ENCODE measurements at places on chromosomes 5 and 9.
A peak's percentile ranks its signal among the peaks of the same experiment; 100 is the strongest.

GRCh38 chr9:135960411-135961276 is 529 bp downstream of the UBAC1 start:
- peak; percentile 20 for DNase-seq

DNA sequence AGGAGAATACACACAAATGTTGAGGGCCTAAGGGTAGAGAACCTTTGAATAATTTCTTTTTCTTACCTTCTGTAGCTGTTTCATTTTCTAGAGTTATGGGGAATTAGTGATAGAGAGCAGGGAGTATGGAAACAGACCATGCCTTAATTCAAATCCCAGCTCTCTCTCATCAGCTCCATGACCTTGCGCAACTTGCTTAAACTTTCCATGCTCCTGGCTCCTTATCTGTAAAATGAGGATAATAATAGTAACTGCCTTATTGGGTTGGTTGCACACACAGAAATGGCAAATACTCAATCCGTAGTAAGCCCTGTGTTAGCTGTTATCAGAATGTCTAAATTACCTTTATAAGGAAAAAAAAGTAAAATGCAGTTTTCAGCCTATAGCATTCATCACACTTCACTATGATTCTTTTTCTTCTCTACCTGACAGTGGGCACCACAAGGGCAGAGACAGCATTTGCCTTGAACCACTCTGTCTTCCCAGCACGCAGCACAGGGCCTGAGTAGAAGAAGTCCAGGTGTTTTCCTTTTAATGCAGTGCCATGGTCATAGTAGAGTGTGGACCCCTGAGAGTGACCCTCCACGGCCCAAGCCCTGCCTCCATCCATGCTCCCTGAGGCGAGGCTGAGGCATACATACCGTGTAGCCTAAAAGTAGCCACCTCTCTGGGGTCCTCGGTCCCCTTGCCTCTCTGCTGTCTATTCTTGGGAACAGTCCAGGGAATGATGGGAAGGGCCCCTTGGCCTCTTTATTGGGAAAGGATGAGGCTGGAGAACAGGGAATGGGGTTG is 17.4 kb downstream of the C5orf15 start:
- DNase-seq = no peak

DNA sequence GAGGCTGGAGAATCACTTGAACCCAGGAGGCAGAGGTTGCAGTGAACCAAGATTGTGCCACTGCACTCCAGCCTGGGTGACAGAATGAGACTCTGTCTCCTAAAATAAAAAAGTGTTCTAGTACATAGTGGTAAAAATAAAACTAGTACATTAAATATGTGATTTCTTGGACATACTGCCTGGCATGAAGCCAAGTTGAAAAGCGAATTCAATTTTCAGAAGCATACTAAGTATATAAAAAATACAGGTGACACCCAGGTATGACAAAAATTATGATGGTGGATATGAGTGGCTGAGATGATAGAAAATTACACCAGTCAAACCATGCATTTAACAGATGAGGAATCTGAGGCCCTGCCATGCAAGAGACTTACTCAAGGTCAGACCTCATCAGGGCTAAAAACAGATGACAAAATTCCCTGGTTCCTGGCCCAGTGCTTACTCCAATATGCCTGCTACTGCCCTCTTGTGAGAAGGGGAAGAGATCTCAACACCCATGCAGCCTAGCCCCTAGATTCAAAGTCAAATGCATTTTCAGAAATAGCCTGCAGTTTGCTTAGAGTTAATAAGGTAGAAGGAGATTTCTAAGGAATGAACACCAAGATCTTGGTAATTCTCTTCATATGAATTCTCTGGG is 46.6 kb upstream of the GNPDA1 start:
- DNase-seq = no peak

GRCh38 chr9:87713278-87713987 is 12.5 kb upstream of the CTSL start:
- peak; percentile 63 for DNase-seq

DNA sequence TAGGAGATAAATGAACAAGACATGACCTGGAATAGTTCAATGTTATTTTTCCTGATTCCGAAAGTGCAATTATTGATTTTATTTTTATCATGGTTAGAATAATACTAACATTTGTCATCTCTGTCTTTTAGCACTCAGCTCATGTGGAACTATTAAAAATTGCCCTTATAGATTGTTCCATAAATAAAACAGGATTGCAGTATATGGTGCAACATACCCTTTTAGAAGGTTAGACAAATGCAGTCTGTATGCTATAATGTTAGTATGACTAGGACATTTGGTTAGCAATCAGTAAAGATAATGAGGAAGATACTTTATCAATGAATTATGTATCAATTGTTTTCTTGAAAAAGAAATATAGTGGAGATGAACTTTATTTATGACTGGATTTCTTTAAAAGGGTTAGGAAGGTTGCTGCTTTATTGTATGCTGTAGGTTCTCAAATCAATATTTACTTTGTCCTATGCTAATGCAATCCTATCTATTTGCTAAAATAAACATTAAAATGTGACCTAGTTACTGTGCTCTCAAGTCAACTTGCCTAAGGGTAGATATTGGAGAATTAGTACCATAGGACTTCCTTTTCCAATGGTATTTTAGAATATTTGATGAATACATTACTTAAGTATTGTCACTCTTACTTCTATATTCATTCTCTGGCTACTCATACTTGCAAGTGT is 348.9 kb upstream of the ISL1 start:
- no peak for DNase-seq

DNA sequence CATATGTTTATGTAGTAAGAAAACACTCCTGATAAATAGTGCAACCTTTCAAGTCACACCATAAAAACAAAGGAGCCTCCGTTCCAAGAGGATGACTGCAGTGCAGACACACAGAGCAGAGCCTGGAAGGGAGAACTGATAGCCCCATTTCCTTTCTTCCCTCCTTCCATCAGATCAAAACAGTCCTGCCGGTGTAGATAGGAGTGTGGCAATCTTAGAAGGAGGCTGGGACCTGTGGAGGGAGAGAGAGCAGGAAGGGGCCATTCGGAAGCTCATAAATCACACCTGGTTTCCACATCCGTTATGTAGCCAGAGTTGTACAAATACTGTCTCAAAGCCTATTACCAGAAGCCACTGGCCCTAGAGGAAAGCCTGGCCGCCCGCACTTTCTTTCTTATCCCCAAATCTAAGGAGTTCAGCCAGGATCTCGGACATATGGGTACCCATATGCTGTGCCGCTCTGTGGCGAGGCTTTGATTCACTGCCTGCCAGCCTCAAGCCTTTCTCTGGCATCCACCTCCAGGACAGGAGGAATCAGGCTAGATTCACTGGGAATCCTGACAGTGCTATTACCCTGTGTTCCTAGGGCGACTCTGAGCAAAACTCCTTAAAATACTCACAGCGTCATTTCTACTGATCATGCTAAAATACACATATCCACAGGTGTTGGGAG is 26.9 kb downstream of the DAP start:
- DNase-seq = no peak

DNA sequence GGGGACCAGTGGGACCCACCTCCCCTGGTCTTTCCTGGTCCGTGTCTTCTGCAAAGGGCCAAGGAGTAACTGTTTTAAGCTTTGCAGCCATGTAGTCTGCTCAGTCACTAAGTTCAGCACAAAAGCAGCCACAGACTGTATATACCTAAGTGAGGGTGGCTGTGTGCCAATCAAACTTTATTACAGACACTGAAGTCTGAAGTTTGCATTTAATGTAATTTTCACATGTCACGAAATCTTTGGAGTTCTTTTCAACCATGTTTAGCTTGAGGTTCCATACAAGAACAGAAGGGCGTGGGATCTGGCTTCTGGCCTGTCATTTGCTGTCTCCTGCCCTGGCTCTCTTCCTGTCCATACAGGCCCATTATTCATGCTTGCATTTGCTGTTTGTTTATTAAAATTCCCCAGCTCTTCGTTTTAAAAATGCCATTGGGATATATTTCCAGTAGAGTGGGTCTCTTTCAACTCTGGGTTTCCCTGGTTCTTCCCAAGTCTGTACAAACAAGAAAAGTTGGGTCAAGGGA is 64.2 kb upstream of the ECM2 start:
- no peak for DNase-seq

GRCh38 chr5:138697720-138698360 is 55.4 kb upstream of the CTNNA1 start:
- no peak for DNase-seq

DNA sequence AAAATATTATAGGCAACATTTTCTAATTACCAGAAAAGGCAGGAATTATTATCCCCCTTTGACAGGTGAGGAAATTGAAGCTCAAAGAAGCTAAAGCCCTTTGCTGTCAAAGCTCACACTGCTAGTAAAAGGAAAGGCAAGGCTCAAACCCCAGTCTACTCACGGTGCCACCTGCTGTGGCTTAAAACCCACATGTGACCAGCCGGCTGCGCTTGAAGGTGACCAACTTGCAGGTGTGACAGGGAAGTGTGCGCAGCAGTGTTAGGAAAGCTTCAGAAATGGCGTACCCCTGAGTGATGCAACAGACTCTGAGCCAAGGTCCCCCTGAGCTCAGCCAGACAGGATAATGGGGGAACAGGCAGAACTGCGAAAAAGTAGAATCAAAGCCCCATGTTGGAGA is 45.2 kb downstream of the PAX5 start:
- no peak for DNase-seq

DNA sequence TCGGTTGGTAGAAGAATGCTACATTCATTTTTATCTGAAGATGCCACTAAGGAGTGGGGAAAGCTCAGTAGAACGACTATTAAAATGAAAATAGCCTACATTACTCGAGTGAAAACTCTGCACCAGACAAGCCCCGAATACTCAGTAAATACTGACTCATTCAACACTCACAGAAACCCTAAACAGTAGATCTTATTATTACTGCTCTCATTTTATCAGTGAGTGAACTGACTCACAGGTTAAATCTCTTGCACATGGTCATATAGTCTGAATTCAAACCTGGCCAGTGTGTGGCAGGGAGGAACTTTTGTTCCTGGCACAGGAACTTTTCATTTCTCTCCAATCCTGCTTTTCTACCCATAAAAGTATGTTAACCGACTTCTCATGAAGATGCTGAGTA is 9.6 kb upstream of the PAPPA start:
- no peak for DNase-seq

DNA sequence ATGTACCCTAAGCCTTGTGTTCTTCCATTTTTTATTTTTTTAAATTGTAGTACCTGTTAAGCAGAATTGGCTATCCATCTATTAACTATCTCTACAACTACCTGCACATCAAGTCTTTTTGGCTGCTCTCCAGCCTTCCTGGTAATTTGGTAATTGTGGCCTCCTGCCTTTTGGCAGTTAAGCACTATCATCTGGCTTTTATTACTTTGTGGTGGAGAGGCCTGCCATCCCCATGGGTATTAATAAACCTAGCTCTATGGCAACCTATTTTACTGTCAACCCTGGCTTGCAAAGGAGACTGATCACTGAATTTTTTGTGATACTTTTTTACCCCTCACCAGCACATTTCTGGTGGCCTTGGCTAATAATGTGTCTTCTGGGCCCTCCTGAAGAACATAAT is 20.5 kb downstream of the SELENOP start:
- DNase-seq = no peak

GRCh38 chr9:84793251-84793650 is 123.7 kb downstream of the NTRK2 start:
- no peak for DNase-seq

DNA sequence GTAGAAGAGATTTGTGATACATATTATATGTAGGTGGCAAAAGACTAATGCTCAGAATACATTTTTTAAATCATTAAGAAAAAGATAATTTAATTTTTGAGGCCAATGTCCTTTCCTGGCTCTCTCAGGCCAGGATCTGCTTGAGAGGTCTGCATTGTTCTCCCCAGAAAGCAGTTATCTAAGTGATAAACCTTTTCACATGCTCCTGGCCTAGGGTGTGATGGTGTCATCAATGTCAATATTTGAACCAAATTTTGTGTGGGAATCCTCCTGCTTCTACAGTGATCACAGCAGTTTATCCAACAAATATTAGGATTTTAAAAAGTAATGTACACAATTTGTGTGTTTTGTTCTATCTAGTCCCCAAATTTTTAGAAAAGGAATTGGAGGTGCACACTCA is 166.6 kb downstream of the DIRAS2 start:
- DNase-seq = no peak

GRCh38 chr5:1375871-1376810 is 31.2 kb upstream of the CLPTM1L start:
- no peak for DNase-seq

DNA sequence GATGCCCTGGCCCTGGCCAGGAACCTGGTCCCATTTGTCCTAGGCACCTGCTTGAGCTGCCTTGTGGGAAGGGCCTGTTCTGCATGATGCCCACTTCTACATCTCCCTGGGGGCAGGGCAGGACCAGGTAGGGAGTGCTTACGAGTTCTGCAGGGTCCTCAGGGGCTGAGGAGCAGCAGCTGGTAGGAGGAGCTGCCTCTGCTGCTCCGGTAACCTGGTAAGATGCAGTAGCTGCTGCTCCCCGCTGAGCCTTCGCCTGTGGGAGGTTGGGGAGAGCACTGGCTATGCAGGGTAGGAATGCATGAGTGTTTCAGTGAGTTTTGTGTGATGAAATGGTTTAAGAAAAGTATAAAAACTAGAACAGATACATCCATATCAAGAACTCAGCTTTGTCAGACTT is 13.6 kb downstream of the LRRC8A start:
- DNase-seq = no peak

DNA sequence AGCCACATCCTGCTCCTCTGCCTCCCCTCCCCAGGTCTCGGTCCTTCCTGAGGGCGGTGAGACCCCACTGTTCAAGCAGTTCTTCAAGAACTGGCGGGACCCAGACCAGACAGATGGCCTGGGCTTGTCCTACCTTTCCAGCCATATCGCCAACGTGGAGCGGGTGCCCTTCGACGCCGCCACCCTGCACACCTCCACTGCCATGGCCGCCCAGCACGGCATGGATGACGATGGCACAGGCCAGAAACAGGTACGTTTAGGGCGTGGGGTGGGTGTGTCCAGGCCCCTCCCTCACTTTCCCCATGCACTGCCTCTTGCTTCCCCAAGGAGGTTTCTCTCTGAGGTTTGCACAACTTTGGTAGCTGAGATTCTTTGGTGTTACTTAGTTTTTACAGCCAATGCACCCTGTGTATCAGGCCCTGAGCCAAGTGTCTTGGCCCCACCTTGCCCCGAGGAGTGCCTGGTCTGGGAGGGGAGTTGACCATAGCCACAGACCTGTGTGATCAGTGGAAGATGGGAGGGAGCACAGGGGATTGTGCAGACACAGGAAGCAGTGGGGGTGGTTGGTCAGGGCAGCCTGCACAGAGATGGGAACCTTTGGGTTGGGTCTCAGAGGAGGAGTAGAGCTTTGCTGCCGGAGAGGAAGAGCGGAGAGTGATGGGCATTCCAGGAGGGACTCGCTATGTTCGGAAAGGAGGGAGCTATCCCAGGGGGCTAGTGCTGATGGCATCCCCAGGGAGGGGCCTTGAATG is 50.8 kb downstream of the GSN start:
- no peak for DNase-seq

GRCh38 chr5:82349652-82350051 is 71.5 kb upstream of the RPS23 start:
- no peak for DNase-seq

All from CD4-positive, CD25-positive, alpha-beta regulatory T cell (primary cell).